COLO829 (cell line): ENCODE measurements at places on chromosomes 12 and 14.

- DNase-seq = no peak
These were observed 678 bp downstream of the ZBTB25 start for GRCh38 chr14:64502887-64503433.

- no peak for DNase-seq
These were observed 3.8 kb upstream of the PSMC6 start for GRCh38 chr14:52703225-52703624.

DNA sequence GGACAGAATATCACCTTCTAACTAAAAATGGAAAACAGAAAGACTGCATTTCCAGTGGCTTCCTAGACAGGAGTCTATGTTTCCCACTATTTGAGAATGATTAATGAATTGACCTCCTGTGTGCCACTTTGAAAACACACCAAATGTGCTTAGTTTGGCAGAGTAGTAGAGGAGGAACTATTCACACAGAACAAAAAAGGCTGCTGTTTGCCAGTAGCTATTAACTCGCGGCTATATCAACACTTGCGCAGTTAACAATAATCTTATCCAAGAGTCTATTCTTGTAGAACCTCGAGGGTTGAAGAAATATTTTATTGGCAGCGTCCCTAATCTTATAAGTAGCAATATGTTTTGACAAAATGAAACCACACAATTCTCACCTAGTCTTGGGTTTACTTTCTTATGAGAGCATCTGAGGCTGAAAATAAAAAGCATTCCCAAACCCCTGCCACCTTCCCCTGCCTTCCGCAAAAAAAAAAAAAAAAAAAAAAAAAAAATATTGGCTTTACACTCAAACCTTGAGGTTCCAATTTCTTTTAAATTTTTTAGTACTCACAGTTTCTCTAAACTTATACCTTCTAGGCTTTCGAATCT, 127.3 kb upstream of the FLRT2 start:
- peak; percentile 21 for DNase-seq

DNA sequence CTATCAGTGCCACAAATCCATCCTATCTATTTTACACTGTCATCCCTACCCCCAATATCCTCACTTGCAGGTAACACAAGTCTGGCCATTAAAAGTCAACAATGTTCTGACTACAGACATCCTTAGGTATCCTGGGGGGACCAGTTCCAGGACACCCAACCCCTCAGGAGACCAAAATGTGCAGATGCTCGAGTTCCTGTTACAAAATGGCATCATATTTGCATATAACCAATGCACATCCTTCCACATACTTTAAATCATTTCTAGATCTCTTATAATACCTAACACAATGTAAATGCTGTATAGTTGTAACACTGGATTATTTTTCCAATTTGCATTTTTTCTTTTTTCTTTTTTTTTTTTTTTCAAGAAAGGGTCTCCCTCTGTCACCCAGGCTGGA, 6.9 kb downstream of the SYCP3 start:
- no peak for DNase-seq

DNA sequence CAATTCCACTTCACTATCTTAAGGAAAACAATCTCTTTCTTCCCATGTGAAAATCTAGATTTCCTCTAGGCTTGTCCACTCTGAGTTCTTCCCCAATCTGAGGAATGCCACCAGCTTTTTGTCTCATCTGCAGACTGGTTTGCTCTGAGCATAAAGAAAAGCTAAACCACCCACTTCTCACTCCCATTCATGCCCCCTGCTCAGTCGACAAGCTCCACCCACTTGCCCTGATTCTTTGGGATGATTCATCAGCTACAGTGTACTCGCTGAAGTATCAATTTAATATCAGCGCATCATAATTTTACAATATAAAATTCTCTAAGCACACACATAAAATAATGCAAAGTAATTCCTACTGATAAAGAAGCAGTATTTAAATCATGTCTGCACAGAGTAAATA, 209.1 kb downstream of the GRIN2B start:
- DNase-seq = no peak

DNA sequence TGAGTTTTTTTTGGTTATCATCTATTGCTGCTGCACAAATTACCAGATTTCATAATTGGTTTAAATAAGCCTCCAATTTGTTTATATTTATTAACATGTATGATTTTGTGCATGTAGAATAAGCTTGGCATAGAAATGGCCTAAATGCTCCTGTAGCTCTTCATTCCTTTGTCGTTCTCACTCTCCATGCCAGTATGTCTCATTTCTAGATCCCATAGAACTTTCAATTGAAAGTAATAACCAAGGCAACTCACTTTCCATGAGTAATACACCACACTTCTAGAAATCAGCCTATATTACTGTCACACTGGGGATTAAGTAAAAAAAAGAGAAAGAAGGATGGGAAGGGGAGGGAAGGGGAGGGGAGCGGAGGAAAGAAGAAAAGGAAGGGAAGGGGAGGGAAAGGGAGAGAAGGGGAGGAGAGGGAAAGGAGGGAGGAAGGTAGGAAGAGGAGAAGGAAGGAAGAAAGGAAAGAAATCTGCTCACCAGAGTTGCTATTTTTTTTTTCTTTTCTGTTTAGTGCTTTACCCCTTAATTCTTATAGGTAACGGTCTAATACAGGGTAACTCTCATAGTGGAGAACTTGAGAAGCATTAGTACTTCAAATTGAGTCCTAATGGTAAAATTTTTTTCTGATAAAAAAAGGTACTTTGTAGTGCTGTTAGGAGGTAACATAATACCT, 45.6 kb downstream of the MDM2 start:
- no peak for DNase-seq

DNA sequence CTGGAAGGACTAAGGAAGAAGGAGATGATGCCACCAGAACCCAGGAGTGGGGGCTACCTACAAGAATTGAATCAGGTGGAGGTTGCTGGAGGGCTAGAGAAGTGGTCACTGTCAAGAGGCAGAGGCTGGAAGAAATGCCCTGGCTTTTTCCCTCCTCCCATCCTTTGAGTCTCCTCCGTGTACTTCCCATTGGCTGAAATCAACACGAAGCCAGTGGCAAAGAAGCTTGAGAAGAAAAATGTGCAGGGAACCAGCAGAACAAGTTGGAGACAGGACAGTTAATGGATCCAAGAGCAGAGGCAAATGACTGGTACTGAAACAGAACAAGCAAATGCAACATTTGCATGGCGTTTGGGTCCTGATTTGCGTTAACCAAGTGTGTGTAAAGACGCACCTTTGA, 9.1 kb upstream of the FBLN5 start:
- no peak for DNase-seq
